Inflammatory macrophage treated with lipopolysaccharide for 4 hours (primary cell): ENCODE measurements at places on chromosomes 1 and 21.

- no peak for DNase-seq
Observed at GRCh38 chr1:20370698-20371097, 80.0 kb downstream of the VWA5B1 start.

GRCh38 chr1:73511038-73511437 lies 686.9 kb downstream of the LRRIQ3 start:
- no peak for DNase-seq

- DNase-seq: no peak
Observed at GRCh38 chr1:63642901-63643300, 49.7 kb downstream of the PGM1 start.

- peak; percentile 88 for DNase-seq
Observed at GRCh38 chr1:115976062-115976920, at the start of gene SLC22A15. SLC22A15 (plus strand) TSS chr1:115976513; CDS start chr1:115976628, 115 bp downstream.

DNA sequence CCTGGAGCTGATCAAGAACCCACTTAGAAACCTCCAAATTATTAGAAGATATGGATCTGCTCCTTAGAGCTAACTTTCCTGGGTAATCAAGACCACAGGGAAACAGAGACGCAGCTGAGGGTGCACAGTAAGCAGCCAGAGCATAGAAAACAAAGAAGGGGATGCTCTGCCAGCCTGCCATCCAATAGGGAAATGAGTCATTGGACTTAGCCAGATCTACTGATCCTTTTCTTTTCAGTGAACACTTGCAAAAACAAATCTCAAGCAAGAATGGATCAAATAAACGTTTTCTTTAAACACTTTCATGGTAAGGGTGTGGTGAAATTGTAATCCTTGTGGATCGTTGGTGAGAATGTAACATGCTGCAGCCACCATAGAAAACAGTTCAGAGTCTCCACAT lies 474.0 kb downstream of the LTN1 start:
- no peak for DNase-seq
